ENCODE measurements at places on chromosomes 12 and 14. TPM values are rescaled to one million over a fixed set of nuclear protein-coding genes. Genes with fewer than 3 reads are reported as not detected.

DNA sequence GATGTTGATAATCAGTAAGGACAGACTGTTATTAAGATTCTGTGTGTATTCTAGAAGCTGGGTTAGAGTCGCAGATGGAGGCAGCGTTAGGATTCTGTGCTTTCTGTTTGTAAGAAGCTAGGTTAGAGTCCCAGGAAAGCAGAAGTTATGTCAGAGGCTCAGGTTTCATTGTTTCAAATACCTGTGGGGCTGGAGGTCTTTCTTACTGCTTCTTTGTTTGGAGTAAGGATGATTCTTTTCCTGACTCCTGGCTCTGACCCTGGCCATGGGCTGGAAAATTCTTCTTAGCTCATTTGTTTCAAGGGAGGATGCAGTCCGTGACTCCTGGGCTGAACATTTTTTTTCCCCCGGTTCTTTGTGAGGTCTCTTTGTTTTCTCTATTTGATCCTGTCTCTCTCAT lies 5.2 kb downstream of the MUCL1 start:
- no peak for DNase-seq

MSI1 gene
- polyA plus RNA-seq = not detected

OR6C2 gene
- not detected for polyA plus RNA-seq

- peak; percentile 79 for DNase-seq
Observed at GRCh38 chr14:23631702-23632460, 4.3 kb upstream of the DHRS2 start.

GRCh38 chr14:62854951-62855350 lies 190.3 kb downstream of the KCNH5 start:
- DNase-seq = no peak

- DNase-seq = no peak
Observed at GRCh38 chr14:29352706-29353080, 575.0 kb downstream of the PRKD1 start.

LYSET gene
- polyA plus RNA-seq = 31.8 TPM

- DNase-seq = no peak
Observed at GRCh38 chr14:61221906-61222305, 59.2 kb downstream of the TMEM30B start.

PLEKHG7 gene
- not detected for polyA plus RNA-seq

PTGDR gene
- polyA plus RNA-seq = 78.2 TPM

MGAT4C gene
- not detected for polyA plus RNA-seq

DNA sequence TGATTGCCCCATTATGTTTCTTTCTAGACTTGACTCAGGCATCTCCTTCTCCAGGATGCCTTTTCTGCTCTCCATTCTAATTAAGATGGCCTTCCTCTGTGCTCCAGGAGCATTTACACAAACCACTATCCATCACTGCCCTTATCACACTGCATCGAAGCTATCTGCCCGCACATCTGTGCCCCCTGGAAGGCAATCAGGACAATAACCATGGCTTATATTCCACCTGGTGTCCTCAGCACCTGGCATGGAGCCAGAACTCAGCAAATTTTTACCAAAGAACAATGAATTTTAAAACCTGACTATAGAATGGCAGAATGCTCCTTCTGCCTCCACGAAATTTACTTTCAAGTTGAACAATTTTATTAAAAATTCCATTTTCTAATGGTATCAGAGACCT lies 465.8 kb downstream of the APAF1 start:
- DNase-seq = no peak

GRCh38 chr12:46549527-46550265 lies 177.1 kb upstream of the SLC38A2 start:
- no peak for DNase-seq

CLEC4D gene
- polyA plus RNA-seq = not detected

LHX5 gene
- polyA plus RNA-seq = not detected

GRCh38 chr12:96036765-96037455 lies 1.5 kb upstream of the LTA4H start:
- no peak for DNase-seq

FBLN5 gene
- polyA plus RNA-seq = 3.0 TPM

DNA sequence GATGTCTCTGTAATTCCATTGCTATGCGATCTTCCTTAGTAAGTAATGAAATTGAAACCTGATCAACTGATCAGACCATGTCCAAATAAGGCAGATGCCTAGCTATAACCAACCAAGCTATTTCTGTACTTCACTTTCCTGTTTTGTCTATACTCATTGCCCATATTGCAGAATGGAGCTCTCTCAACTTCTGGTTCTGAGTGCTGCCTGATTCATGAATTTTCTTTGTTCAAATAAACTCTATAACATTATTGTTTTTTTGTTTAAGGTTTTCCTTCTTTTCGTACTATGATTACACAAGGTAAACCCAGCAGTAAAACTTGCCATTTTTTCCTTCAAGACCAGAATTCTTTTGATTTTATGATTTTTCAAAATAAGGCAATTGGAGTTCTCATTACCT lies 16.3 kb downstream of the COX16 start:
- DNase-seq = no peak

Measured in immature natural killer cell (primary cell).